Peyer's patch (tissue), 4 donors: ENCODE measurements at places on chromosomes 12 and 14. TPM values are rescaled to one million over a fixed set of nuclear protein-coding genes. Genes with fewer than 3 reads are reported as not detected.

DNA sequence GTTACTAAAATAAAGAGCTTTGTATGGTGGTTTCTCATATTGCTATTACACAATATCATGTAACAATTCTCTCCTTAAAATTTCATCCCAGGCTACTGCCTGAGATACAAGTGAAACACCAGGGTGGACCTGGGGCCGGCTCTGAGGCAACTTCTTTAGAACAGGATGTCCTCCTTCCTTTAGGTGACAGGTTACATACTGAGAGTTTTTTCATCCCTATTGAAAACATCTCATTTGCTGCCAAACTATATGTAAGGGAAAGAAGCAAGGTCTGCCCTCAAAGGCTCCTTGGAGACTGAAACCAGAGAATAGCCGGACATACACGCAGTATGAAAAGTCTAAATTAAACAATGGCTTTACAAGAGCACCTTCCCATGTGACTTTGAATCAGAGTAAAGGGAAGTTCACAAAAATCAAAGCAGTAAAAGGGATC lies 139.9 kb downstream of the DUSP6 start:
- DNase-seq = no peak

DNA sequence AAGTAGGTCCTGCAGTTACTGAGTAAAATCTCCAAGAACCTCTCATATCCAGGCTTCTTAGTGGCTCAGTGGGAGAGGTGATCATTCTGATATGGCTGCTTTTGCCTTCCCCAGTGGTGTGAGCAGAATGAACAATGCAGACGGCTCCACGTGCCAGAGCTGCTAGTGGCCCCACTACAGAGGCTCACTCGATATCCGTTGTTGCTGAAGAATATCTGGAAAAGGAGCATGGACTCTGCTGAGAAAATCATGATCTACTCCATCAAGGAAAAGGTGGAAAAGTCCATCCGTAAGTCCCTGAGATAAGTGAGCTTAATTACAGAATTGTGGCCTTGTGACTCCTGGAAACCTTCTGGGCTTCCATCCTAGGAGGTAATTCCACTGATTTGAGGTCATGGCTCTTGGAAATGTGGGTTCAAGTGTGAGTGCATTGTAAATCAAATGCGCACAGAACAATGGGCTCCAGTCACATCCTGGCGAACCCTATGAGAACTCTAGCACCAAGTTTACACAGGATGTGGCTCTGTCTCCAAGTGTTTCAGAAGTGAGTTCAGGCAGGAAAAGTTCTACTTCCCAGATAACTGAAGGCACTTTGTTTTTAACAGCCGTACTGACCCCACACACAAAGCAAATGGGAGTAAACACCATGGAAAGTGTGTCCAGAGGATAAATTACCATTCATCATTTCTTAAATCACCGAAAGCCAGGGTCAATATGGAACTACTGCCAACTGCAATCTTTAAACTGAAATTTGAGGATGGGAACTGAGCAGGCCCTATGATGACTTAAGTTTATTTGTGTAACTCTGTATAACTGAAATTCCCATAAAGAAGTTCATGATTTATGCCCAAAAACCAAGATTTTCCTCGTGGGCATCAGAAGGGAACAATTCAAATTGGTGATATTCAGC lies 51.4 kb downstream of the PLEKHG7 start:
- no peak for DNase-seq

The PTGR2 gene
- 12.4 TPM for total RNA-seq

The ST8SIA1 gene
- 11.6 TPM for total RNA-seq

DNA sequence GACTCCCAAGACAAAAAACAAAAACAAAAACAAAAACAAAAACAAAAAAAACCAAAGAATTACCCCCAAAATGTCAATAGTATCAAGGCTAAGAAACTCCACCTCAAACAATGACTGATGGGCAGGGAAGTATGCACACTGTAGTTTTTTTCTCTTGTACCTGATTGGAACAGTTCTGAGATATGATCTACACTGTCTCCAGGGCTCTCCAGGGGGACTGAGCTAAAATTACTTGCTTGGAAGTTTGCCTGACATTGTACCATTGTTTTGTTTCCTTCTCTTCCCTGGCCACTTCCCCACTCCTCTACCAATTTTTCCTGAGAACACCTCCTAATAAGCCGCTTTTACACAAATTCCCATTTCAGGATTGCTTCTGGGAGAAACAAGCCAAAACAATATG lies 22.3 kb upstream of the CATSPERB start:
- DNase-seq = no peak

GRCh38 chr12:28144532-28144931 lies 45.7 kb upstream of the CCDC91 start:
- no peak for DNase-seq

The CAPS2 gene
- total RNA-seq = 20.5 TPM

- DNase-seq = no peak
Measured at GRCh38 chr12:87529413-87529812, 499.8 kb downstream of the C12orf50 start.

The KRT72 gene
- not detected for total RNA-seq

DNA sequence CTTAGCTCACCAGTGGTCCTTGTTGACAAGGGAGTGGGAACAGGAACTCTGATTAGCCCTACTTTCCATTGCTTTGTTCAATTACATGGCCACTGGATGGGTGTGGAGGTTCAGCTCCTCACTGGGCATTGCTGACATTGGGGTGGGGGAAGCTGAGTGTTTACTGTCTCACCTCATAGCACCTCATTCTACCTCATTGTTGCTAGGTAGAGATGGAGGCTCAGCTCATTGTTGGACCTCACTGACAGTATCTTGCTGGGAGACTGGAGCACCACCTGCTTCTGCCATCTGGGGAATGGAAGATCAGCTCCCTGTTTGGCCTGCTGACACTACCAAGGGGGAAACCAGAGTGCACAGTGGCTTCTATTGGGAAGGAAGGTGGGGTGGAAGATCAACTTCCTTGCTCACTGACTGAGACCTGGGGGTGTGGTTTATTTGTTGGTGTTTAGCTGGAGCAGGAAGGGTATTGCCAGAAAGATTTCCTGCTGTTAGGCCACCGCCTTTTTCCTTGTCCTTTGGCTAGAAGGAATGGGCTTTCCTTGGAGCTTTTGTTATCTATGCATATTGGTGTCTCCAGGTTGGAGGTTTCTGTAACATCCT lies 1.3 kb upstream of the OR4E2 start:
- no peak for DNase-seq

DNA sequence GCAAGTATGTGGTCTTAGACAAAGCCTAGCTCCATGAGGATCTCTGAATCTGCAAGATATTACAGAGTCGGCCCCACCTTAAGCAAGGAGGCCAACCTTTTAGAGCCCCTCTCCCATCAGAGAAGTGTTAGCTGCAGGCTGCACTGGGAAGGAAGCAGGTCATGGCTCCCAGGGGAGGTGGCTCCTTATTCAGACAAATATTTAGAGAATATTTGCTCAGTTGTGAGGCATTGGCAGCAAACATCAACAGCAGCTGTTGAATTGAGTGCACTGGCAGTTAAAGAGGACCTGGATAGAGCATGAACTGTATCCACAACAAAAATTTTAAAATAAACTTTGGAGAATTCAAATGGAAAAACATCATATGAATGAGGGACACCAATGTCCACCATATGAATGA lies 44.7 kb downstream of the FSCB start:
- no peak for DNase-seq

DNA sequence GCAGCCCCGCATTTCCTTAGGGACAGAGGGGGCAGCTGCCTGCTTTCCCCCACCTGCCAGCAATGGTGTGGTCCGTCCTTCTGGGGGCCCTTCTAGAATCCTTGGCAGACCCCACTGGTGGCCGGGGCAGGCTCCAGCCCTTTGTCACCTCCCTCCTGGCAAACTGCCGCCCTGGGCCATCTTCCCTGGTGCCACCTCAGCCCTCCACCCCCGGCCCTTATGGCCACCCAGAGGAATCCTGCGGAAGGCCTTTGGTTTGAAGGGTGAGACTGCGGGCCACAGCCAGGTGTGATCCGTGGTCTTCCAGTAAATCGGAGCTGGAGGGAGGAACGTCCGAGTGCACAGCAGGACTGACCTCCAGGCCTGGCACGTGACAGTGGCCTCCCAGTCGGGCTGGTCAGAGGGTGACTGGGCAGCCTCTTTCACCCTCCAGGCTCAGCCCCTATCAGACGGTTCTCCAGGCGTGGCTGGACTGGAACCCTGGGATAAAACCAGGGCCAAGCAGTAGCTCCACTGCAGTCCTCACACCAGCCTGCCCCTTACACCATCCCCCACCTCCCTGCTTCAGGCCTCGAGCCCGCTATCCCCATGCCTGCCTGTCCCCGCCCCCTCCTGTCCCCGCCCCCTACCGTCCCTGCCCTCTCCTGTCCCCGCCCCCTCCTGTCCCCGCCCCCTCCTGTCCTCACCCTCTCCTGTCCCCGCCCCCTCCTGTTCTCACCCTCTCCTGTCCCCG lies 12.4 kb downstream of the FBRSL1 start:
- no peak for DNase-seq

GRCh38 chr14:89469210-89470198 lies 52.5 kb upstream of the FOXN3 start:
- no peak for DNase-seq

The NTS gene
- 72.8 TPM for total RNA-seq

DNA sequence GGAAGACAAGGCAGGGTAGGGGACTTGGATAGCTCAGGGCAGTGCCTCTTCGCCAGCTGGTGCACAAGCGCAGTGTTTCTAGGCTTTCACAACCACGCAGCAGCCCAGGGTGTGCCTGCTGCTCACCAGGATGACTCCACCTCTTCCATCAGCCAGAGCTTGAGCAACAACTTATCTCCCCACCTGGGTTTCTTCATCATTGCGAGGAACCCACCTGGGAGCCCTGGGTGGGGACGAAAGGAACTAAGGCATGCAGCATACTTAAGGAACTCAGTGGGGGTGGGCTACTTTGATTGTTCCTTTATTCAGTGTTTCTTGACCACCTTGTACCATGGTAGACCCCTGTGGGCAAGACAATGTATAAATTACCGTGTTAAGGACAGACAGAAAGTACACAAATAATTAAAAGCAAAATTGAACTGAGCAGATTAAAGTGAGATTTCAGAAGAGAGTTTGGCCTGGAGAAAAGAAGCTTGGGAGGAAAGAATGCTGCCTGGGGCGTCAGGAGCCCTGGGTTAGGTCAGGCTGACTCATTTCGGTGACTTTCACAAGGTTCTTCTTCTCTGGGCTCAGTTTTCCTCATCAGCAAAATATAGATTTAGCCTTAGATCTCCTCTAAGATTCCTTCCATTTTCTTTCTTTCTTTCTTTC lies 22.9 kb downstream of the KRT18 start:
- no peak for DNase-seq

DNA sequence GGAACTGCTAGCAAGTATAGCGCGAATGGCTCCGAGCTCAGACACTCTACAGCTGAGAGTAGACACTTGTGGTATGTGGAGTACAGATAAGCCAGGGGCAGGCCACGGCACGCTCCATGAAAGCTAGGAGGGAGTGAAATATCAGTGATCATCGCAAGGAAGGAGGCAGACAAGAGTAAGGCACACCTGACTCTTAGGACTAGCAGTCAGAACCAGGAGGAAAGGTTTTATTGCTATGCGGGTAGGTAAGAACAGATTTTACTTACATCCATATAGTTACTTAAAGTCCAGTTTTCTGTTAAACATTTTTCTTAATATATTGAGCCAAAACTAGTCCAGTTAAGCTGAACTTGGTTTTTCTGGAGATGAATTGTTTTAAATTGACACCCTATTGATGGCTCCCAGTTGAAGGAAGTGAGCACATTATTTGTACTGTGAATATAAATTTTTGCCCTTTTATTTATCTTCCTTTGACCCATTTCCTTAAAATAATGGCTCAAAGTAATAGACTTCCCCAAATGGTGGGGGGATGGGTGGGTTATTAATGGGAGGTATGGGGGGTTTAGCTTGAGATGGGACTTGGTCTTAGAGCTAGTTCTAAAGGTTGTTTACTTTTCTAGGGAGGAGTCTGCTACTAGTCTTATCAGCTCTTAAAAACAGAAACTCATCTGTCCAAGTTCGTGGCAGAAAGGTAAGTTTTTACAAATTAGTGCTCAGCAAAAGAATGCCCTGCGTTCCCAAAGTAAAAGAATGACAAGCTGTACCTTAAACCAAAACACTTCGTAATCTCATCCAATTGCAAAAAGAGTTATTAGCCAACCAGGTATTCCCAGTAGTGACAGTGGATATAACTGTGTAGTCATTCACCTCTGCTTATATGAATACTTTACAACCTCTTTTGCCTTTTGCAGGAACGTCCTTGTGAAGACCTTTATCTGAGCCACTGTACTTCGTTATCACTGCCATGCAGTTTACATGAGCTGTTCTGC lies 5.8 kb downstream of the HNRNPA1 start:
- DNase-seq = no peak

GRCh38 chr12:75120311-75120711 lies 89.3 kb downstream of the KCNC2 start:
- DNase-seq = no peak

- no peak for DNase-seq
Measured at GRCh38 chr12:31973818-31974217, 14.6 kb downstream of the RESF1 start.

DNA sequence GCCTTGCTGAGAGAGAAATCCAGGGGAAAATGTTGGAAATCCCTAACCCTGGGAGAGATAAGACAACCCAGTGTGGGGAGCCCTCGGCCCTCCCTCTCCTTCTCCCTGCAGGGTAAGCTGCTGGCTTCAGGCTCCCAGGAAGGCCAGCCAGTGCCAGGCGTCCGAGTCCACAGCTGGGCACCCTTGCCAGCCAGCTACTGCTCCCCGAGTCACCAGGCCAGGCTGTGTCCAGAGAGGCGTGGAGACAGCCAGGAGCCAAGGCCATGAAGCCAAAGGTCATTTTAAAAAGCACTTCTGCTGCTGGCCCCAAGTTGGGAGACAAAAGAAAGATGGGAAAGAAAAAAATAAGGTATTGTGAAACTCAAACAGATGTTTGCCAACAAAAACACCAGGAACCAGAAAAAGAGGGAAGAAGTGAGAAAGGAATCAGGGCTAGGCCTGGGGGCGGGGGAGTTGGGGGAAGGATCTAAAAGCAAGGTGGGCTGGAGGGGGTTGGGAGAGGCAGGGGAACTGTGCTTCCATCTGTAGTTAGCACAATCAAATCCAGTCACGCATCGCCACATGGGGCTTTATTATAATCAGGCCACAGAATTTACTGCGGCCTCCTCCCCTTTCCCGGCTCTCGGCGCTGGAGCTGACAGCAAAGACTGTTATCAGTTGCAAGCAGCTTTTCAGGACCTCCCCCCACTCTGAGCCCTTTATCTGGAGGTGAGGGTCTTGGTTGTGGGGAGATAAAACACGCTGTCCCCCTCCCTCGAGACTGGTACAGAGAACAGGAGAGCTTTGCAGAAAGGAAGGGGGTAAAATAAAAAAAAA lies 33.5 kb downstream of the RBM19 start:
- DNase-seq = no peak

DNA sequence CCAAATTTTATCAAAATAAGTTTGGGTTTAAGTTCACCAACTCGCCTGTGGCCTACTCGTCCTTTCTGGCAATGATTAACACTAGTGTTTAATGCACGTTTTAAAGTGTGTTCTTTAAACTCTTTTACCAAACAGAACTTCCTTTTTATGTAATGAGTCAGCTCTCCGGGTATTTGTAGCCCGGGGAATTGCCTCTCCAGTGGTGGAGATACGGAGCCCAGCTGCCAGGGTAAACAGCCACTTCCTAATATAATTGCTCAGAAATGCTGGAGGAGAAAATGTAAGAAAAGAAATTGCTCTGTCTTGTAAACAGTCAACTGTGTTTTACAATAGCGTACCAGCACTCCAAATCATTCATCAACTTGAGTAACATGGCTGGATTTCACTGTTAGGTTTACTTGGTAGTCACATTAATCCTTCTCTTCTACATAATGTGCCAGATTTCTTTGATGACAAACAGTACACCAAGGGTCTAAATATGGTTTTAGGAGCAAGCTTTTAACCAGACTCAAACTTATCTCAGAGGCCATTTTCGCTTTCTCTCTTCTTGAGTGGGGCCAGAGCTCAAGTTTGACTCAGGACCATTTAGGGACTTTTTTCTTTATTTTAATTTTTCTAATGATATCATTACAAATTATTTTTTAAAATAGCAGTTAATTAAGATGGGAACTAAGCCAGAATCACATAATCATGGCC lies 101.2 kb upstream of the SLC38A2 start:
- peak; percentile 50 for DNase-seq
